ENCODE measurements at places on chromosomes 6 and 20.
A peak's percentile ranks its signal among the peaks of the same experiment; 100 is the strongest.

- no peak for DNase-seq
Measured at GRCh38 chr6:131782764-131783163, 25.1 kb upstream of the ENPP1 start.

GRCh38 chr6:109285366-109285765 is 96.9 kb downstream of the CD164 start:
- no peak for DNase-seq

- DNase-seq = no peak
Measured at GRCh38 chr6:105867277-105867676, 218.9 kb upstream of the PRDM1 start.

DNA sequence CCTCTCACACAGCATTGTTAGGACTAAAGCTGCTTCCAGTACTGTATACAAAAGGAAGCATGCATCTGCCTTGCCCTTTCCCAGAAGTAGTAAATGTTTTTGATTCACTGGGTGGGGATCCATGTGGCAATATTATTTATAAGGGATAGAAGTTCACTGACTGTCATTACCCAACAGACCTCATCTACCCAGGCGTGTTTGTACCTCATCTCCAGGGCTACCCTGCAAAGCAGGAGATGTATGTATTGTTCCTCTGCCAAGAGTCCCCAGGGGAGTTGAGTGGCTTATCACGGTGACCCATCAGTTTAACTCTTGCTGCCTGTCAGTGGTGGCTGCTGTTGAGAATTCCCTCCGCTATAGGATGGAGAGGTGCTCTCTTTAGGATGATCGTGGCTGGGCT is 42.5 kb downstream of the SLC24A3 start:
- DNase-seq = no peak

GRCh38 chr6:83867527-83868161 is 8.2 kb downstream of the CYB5R4 start:
- peak; percentile 8 for DNase-seq

DNA sequence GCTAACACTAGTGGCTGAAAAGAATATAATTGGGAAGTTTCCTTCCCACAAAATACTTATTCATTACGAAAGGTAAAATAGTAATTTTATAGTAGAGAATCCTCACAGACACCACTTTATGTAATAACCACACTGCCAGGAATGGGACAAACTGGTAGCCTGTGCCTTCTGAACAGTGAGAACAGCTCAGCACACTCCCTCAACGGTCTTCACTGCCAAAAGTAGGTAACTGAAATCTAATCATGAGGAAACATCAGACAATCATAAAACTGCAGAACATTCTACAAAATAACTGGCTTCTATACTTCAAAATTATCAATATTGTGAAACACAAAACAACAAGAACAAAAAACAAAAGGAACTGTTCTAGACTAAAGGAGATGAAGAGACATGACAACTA is 44.1 kb downstream of the NUP153 start:
- DNase-seq = no peak

DNA sequence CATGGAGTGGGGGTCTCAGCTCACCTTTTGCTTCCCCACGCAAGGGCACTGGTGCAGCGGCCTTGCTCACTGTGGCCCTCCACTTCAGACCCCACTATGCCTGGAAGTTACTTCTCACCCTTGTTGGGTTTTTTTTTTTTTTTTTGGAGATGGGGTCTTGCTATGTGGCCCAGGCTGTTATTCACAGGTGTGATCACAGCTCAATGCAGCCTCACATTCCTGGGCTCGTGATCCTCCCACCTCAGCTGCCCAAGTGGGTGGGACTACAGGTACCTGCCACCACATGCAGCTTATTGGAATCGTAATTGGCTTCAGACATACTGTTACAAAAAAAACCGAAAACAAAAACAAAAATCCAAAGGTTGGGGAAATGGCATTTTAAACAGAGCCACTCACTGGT is 32.4 kb downstream of the NINL start:
- no peak for DNase-seq

- DNase-seq = no peak
Measured at GRCh38 chr6:150395388-150396009, 26.7 kb downstream of the IYD start.

GRCh38 chr6:165649166-165650137 is 13.6 kb downstream of the PDE10A start:
- DNase-seq = no peak

- DNase-seq = no peak
Measured at GRCh38 chr6:116277124-116277523, 2.6 kb downstream of the TSPYL1 start.

GRCh38 chr6:45610374-45610773 is 232.6 kb upstream of the SUPT3H start:
- no peak for DNase-seq

DNA sequence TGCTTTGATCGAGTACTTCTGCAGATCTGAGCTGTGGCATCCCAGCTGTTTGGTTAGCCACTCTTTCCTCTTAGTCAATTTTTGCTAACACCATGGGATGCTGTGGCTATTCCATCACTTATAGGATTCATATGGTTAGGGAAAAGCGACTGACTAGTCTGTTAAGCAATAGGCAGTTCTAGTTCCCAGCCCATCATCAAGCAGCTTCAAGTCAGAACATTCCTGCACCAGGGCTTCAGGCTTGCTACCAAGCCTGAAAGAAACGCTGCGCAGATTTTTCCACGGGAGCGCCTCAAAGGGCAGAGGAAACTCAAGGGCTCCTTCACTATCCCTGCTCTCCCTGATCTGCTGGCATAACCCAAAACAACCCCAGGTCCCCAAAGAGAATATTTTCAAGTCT is 159.8 kb upstream of the SUPT3H start:
- DNase-seq = no peak
